ENCODE measurements at places on chromosomes 12 and 14.

DNA sequence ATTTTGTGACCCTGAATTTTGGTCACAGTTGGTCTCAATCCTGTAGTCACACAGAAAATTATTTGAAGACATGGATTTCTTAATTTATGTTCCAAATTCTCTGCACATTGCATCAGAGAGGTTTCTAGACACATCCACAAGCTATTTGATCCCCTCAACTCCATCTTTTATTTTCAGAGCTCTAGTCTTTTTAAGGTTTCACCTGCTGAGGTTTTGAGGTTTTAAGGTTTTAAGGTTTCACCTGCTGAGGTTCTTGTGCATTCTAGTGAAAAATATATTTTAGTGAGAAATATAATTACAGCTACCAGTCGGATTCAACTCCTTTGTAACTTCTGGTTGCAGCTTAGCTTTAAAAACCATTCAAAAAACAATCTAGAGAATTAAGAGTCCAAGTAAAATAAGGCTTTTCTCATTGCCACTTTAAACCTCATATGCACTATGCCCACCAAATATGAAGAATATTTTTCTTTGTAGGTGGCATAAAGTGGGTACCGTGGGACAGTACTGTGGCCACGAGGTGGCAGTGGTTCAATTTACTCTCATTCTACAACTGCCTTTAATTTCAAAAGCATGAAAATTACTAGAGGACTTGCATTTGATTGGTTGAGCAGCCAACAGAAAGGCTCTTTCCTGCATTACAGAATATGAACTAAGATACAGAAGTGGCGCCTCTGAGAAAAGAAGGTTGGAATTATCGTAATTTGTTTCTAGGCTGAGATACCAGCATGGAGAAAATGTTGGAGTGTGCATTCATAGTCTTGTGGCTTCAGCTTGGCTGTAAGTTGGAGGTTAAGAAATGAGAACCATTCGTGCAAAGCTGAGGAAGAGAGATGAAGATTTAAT is 366.5 kb upstream of the OR4E1 start:
- no peak for DNase-seq

- DNase-seq, result no peak
Observed at GRCh38 chr12:1873531-1874510, 44.6 kb downstream of the CACNA2D4 start.

DNA sequence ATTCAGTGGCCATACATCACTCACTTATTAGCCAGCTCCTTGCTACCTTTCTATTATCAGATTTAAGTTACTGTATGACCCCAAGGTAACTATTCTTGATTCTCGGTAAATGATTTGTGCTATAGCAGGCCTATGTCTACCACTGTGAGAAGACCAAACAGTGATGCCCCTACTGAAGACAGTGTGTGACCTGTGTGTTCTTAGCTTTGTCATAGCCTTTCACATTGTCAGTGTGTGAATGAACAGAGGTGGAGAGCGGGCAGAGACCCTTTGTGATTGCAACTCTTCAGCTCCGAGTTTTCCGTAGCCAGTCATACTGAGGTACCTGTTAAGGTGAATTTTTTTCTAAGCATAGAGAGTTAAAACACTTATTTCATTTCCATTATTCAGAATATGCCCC is 294.0 kb downstream of the LRFN5 start:
- no peak for DNase-seq

- DNase-seq, result no peak
Observed at GRCh38 chr12:124411953-124412645, 117.2 kb downstream of the RFLNA start.

- no peak for DNase-seq
Observed at GRCh38 chr14:95182379-95182778, 25.1 kb upstream of the DICER1 start.

DNA sequence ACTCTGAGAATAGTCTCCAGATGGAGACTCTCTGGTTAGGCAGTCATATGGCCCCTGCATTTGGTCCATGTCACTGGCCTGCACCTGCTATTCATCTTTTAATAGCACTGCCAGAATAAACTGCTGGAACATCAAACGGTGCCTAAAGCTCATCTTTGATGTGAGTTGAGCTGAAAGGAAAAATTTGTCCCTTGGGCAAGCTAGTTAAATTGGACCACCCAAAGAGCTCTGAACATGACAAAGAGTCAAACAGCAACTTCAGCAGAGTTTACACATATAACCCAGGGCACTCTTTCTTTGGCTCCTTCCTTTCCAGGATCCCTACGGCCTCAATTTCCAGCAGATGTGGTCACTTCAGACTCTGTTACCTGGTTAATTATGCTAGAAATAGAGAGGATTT is 269.9 kb downstream of the RPL10L start:
- DNase-seq, result no peak
